HFFc6 (cell line): ENCODE measurements at places on chromosomes 16 and 17.

DNA sequence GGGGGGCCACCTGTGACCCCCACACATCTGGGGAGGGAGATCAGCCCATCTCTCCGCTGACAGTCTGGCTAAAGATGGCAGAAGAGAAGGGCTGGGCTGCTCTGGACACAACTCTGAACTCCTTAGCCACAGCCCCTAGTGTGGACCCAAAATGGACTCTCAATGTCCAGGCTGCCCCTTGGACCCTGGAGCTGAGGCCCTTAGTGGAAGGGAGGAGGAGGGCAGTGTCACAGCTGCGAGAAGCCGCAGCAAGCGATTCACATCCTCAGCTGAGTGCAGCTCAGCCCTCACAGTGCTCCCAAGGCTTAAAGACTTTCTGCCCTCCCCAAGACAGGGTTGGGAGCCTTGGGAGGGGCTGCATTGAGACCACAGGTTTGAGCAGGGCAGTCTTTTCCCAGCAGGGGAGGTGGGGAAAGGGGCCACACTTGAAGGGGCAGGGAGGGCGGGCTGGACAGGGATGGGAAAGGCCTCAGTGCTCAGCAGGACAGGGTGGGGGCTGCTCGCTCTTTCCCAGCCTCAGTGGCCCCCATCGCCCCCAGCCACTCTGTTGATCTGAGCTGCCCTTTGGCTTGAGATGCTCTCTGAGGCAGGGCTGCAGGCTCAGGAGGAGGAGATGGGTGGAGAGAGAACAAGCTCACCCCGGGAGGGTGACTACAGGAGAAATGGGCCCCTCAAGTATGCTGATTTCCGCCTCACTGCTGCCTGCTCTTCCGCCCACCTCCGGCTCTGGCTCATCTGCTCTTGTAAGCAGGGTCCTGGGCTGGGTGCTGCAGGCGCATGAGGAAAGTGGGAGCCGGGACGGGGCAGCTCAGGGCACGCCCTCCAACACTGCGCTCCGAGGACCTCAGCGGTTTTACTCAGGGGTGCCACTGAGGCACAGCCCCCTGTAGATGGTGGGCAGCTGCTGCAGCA, 50.9 kb upstream of the MTSS2 start:
- no peak for DNase-seq

DNA sequence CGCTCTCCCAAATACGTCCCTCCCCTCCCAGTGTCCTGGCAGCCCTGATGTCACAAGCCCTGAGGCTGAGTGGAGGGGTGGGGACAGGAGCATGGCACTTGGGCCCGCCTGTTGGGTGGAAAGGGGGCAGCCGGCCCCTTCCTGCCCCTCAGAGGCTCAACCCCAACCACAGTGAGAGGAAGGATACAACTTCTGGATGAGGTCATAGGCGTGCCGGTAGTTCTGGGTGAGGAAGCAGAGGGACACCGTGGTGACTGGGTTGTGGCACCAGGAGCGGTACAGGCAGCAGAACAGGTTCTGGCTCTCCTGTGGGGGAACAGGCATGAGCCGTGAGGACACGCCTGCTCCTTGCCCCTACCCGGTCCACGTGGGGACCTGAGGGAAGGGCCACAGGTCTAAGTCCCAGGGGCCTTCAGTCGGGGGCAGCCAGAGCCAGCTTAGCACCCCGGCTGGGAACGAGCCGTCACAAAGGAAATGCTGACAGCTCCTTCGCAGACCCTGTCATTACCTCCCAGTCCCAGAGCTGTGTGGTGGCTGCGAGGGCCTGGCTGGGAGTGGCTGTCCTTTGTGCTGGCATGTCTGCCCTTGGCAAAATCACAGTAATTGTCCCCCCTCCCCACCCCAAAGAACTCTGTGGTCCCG, 11.2 kb upstream of the MTSS2 start:
- no peak for DNase-seq

DNA sequence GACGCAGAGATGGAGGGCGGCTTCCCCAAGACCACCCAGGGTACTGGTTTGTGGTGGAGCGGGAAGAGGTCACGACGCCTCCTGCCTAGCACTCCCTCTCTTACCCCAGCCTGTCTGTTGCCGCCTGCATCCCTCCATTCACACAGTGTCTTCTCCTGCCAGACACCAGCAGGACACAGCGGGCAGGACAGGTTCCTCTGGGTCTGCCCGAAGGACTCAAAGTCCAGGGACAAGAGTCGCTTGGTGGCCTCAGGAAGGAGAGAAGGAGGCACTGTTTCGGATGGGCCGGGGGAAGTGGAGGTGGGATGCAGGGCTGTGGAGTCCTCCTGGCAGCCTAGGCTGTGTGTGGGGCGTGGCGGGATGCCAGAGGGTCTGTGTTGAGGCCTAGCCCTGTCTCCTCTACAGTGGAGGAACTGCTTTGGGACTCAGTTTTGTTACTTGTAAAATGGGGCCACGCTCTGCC, 19.6 kb upstream of the TNS4 start:
- no peak for DNase-seq

- DNase-seq, result peak; percentile 89
Observed at GRCh38 chr16:69513180-69513966, 52.4 kb upstream of the NFAT5 start.

GRCh38 chr17:66488864-66489263, 186.5 kb downstream of the PRKCA start:
- no peak for DNase-seq

DNA sequence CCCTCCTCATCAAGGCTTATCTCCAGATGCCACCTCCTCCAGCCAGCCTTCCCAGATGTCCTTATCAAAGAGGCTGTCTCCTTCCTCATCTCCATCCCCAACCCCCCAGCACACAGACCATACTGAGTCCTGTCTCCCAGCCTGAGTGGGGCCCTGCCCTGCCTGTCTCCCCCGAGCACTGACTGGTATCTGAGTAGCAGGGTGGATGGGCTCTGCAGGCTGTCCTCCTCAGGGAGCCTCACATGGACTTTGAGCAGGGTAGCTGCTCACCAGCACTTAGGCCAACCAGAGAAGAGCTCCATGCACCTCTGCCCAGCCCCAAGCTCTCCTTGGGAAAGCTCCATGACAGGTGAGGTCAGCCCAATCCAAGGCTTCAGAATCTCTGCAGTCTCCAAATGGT, 20.0 kb upstream of the ITGA3 start:
- no peak for DNase-seq

DNA sequence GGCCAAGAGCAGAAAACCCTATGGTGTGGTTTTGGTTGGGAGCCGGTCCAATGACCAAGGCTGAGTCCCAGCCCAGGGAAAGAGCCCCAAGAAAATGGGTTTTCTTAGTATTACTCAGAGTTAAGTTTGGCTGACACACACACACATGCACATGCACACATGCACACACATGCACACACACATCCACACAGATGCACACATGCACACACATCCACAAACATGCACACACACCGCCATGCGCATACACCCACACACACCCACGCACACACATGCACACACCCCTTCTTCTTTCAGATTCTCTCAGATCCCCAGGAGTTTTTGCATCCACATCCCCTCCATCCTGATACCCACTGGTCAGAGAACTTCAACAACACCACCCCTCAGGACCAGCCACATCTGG, 9.1 kb downstream of the ABCC12 start:
- DNase-seq, result no peak

DNA sequence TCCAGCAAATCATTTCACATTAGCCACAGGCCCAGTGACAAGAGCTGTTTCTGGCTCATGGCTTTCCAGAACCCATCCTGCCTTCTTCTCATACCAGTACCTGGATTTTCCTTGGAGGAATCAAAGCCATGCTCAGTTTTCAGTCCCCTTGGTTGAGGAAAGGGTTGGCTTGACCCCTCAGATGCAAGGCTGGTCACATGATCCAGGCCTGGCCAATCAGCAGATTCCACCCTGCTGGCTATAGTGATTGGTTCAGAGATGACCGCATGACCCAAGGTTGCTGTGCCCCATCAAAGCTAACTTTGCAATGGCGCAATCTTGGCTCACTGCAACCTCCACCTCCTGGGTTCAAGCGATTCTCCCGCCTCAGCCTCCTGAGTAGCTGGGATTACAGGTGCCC, 45.0 kb downstream of the MMP15 start:
- DNase-seq, result no peak

- DNase-seq, result no peak
Observed at GRCh38 chr16:85303354-85303883, 191.1 kb upstream of the CIBAR2 start.

- no peak for DNase-seq
Observed at GRCh38 chr17:68298601-68299000, 7.3 kb downstream of the ARSG start.

GRCh38 chr16:72854267-72854959, 193.5 kb downstream of the ZFHX3 start:
- no peak for DNase-seq

DNA sequence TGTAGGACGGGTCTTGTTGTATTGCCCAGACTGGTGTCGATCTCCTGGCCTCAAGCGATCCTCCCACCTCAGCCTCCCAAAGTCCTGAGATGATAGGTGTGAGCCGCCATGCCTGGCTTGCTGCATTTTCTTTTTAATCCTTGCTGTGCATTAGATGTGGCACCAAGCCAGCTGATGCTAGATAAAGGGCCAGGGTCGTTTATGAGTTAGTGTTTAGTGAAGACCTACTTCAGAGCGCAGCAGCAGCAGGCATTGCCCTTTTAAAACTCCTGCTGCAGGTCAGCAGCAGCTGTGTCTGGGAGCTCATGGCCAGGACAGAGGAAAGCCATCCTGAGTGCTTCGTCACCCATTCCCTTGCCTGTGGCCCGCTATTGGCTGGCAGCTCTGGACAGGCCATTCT, 237.3 kb downstream of the CCDC182 start:
- no peak for DNase-seq

DNA sequence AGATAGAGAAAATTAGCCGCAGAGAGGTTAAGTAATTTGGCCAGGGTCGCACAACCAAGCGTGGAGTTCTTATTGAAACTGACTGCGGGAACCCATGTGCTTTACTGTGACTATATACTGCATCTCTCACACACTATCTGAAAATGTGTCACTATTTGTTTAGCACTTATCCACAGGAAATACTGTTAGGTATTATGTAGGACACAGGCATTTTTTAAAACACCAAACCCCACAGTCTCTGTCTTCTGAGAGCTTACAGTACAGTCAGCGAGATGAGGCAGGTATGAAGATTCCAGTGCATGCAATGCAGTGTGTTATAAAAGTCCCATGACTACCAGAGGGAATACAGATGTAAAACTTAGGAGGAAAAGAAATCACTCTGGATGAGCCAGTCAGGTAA, 11.3 kb downstream of the RBL2 start:
- DNase-seq, result no peak

DNA sequence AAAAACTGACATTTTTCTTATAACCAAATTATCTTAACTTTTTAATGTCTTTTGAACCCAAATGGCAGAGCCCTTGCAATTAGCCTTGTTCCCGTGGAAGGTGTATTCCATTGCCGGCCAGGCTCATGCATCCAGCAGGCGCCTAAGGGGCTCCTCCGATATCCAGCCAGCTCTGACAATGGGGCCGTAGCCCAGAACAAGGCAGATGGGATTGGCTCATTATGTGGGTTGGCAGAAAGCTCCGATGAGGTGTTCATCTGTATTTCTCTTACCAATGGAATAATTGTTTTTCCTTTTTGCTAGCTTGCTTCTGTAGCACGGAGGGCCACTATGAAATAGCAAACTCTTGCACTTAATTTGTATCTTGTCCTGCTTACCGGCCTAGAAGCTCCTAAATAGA, 208.2 kb upstream of the CHMP6 start:
- DNase-seq, result no peak

DNA sequence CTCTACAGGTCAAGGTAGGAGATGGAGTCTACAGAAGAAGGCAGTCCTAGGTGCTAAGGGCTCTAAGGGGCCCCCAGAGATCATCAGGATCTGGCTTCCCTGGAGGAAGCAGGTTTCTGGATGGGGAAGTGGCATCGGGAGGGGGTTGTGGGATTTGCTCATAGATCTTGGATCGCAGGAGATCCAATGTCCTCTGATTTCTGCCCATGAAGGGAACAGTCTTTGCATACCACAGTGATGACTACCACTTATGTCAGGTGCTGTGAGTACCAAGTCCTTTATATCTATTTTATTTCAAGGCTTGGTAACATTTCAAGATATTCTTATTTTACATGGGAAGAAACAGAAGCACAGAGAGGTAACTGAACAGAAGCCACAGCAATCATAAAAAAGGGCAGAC, 164.0 kb downstream of the RGS9 start:
- no peak for DNase-seq

- no peak for DNase-seq
Observed at GRCh38 chr16:2085669-2086068, 37.9 kb downstream of the TSC2 start.

- peak; percentile 46 for DNase-seq
Observed at GRCh38 chr17:29138184-29138955, 41.8 kb downstream of the MYO18A start.
